ENCODE measurements at places on chromosomes 3 and 15. TPM values are rescaled to one million over a fixed set of nuclear protein-coding genes. Genes with fewer than 3 reads are reported as not detected.

Gene CYP11A1
- 0.26 TPM for total RNA-seq

Gene TERC
- total RNA-seq, result 23.9 TPM

Gene GOLGA6L7
- not detected for total RNA-seq

Gene MEIS2
- total RNA-seq, result 82.2 TPM

Gene KLHL6
- total RNA-seq, result under 0.01 TPM

Gene CHDH
- 0.03 TPM for total RNA-seq

Gene MAP1A
- 96.1 TPM for total RNA-seq

Gene GATA2
- total RNA-seq, result 2.3 TPM

Gene ANP32A
- 58.0 TPM for total RNA-seq

Gene GABRR3
- total RNA-seq, result not detected

Gene ANKRD63
- total RNA-seq, result not detected

Gene ZNF385D
- 1.2 TPM for total RNA-seq

Gene KIAA1143
- total RNA-seq, result 15.8 TPM

Gene TMEM108
- total RNA-seq, result not detected

Gene SPTSSB
- 0.20 TPM for total RNA-seq

Gene IQCF5
- total RNA-seq, result not detected

Gene SEMA3G
- total RNA-seq, result 0.13 TPM

Gene C3orf80
- 1.8 TPM for total RNA-seq

Gene CIDEC
- not detected for total RNA-seq

Gene PAK2
- 92.9 TPM for total RNA-seq

Gene ATOSA
- 28.9 TPM for total RNA-seq

Gene NAA50
- total RNA-seq, result 278 TPM

Gene CRYGS
- total RNA-seq, result 0.89 TPM

Gene UBL7
- total RNA-seq, result 23.8 TPM

Gene FBXL22
- total RNA-seq, result 1.4 TPM

Gene POU1F1
- total RNA-seq, result not detected

Gene ACKR4
- total RNA-seq, result 24.0 TPM

Gene HRG
- total RNA-seq, result not detected

Gene KIF7
- 14.3 TPM for total RNA-seq

Gene CGNL1
- total RNA-seq, result 5.3 TPM

Gene MEF2A
- total RNA-seq, result 55.9 TPM

Gene STAB1
- total RNA-seq, result 0.59 TPM

Gene GP9
- total RNA-seq, result not detected

Gene DHFR2
- 4.4 TPM for total RNA-seq

Gene ALAS1
- 40.3 TPM for total RNA-seq

Gene LRTM1
- total RNA-seq, result not detected

Gene ANKDD1A
- 9.1 TPM for total RNA-seq

Gene ADAMTS17
- 4.8 TPM for total RNA-seq

Gene SH2D7
- total RNA-seq, result not detected

Gene CACNA1D
- 0.07 TPM for total RNA-seq

Gene EFCAB12
- total RNA-seq, result 0.03 TPM

Gene CTXN2
- total RNA-seq, result not detected

Gene KNG1
- total RNA-seq, result not detected

Gene KY
- 3.5 TPM for total RNA-seq

Gene KAT2B
- 12.1 TPM for total RNA-seq

Gene OSBPL10
- total RNA-seq, result 10.2 TPM

Gene GRAMD2A
- total RNA-seq, result 0.46 TPM

Gene MASP1
- total RNA-seq, result 1.7 TPM

Gene RAB8B
- total RNA-seq, result 43.1 TPM

Gene ZNF620
- 0.83 TPM for total RNA-seq

Gene MST1
- total RNA-seq, result 13.2 TPM

Gene ANKRD34C
- total RNA-seq, result not detected

Gene ATP8B4
- total RNA-seq, result 1.7 TPM

Gene PTPN23
- 37.2 TPM for total RNA-seq

Gene GOLGA6L2
- total RNA-seq, result not detected

Measured in smooth muscle cell of the pulmonary artery (primary cell).